GM19239 (cell line): ENCODE measurements at places on chromosomes 16 and 17.

DNA sequence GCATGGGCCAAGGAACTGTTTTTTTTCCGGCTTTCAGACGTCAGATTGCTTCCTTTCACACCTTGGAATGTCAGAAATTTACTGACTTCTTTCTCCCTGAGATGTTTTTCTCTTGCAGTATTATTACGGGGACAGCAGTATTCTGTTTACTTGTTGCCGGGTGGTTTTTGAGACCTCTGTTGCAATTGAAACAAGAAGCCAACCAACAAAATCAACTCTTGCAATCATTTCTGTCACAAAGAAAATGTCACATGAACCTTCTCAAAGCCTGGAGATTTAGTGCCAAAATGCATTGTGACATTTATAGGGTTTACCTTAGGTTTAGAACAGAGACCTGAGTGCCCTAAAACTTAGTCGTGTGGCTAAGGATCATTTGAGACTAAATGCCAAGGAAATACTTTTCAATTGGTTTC, 174.3 kb downstream of the MAP2K6 start:
- DNase-seq, result no peak

GRCh38 chr17:61255647-61256046, 144.0 kb upstream of the TBX2 start:
- no peak for DNase-seq

GRCh38 chr17:39787743-39788484, 50.2 kb downstream of the GRB7 start:
- DNase-seq, result no peak

DNA sequence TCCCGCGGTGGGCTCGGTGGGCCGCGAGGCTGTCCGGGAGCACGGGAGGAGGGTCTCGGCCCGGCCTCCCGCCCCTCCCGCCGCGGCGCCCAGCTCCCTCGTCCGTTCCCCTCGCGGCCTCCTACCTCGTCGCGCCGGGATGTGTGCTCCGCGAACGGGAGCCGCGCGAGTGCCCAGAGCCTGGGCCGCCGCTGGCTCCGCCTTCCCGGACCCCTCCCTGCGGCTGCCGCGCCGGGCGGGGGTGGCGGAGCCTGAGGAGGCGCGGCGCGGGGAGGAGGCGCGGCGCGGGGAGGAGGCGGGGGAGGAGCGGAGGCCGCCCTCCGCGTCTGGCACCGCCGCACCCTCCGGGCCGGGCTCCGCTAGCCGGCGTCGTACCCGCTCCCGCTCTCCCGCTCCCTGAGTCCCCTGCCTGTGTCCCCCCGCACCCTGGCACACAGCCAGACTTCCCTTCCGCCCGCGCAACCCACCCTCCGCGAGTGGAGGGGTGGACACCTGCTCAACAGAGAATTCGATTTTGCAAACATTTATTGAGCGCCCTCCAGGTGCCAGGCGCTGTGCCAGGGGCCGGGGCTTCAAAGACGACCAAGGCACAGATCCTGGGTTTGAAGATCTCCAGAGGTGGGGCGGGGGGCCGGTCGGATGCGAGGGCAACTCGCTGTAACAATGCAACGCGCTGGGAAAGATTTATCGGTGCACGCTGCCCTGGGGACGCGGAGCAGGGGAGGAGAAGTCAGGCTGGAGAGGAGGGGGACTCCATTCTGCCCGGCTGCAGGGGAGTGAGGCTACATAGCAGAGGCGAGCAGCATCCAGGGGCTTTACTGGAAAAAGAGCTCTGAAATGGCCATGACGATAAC, at the start of gene MPP3:
TSS of gene MPP3 (minus strand) at position 171 of the 854 bp plus-strand sequence. CDS start 1,240 bp downstream, outside the sequence.
- no peak for DNase-seq

DNA sequence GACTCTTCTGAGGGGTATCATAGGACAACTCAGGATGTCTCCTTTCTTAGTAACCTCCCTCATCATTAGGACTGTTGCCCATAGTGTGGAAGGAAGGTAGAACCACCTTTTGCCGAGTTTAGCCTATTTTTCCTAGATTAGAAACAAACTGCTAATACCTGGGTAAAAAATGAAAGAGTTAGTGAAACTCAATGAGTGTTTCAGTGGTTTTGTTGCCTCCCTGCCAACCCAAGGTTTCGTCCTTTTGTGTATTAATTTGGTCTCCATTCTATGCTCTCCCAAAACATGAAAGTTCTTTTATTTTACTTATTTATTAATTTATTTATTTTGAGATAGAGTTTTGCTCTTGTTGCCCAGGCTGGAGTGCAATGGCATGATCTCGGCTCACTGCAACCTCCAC, 174.9 kb upstream of the KCNJ16 start:
- no peak for DNase-seq

- DNase-seq, result no peak
These were observed 12.7 kb downstream of the KRT12 start for GRCh38 chr17:40854175-40854814.

DNA sequence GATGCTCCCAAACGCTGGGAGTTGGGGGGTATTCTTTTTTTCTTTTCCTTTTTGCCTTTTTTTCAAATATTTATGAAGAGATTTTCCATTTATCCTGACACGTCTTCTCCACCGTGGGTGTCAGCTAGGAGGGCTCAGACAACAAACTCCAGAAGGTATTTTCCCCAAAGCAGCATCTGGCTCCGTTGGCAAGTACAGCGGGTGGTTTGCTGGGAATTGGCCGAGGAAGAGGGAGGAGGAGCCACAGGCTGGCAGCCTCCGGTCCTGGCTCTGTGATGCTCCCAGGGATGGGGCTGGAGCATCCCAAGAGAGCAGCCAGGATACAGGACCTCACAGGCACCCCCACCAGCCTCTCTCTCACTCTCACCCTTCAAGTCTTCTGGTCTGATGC, 10.9 kb upstream of the CACNG4 start:
- DNase-seq, result no peak

DNA sequence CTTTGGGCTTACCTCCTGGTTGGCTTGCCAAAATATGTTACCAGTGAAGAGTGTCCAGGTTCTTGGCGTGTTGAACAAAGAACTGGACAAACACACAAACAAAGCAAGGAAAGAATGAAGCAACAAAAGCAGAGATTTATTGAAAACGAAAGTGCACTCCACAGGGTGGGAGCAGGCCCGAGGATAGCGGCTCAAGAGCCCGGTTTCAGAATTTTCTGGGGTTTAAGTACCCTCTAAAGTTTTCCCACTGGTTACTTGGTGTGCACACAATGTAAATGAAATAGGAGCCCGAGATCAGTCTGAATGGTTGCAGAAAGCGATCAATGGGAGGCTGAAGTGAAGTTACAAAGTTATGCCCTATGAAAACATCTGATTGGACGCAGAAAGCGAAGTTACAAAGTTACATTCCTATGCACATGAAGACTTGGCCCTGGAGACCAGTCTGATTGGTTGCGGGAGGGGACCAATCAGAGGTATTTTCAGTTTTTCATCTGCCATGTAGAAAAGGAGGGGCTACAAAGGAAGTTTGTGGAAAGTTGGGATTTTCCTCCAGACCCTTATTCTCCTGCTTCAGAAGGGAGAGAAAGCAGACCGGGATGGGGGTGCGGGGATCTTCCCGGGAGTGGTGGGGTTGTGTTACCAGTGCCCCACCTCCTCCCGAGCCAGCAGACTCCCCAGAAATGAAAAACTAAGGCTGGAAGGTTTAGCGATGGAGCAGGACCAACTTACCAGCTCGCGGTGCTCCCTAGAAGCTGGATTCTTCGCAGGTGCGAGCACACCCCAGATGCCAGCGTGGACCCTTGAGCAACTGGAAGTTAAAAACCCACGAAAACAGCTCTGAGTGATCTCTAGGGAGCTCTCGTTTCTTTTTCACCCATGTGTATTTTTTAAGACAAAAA, at the start of gene SLFN12:
TSS of gene SLFN12 (minus strand) at position 325 of the 899 bp plus-strand sequence. CDS start 9,472 bp downstream, outside the sequence.
- DNase-seq, result no peak

GRCh38 chr16:16045296-16045695, 95.9 kb downstream of the ABCC1 start:
- DNase-seq, result no peak

DNA sequence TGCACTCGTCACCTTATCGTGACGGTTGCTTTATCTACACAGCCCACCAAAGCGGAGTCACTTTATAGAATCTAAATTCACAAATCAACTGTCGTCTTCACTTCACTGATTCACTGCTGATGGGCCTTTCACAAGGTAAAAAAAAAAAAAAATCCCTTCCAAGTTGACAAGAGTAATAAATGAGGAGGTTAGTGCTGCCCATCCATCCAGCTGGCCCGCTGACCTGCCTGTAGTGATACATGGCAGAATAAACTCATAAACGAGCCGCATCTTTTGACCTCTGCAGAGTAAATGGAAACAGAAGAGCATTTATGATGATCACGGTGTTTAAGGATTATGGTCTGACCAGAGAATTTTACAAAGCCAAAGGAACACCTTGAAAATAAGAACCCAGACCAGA, 227.3 kb upstream of the IRX5 start:
- DNase-seq, result no peak

GRCh38 chr17:78719630-78720298, 62.3 kb downstream of the CYTH1 start:
- no peak for DNase-seq

DNA sequence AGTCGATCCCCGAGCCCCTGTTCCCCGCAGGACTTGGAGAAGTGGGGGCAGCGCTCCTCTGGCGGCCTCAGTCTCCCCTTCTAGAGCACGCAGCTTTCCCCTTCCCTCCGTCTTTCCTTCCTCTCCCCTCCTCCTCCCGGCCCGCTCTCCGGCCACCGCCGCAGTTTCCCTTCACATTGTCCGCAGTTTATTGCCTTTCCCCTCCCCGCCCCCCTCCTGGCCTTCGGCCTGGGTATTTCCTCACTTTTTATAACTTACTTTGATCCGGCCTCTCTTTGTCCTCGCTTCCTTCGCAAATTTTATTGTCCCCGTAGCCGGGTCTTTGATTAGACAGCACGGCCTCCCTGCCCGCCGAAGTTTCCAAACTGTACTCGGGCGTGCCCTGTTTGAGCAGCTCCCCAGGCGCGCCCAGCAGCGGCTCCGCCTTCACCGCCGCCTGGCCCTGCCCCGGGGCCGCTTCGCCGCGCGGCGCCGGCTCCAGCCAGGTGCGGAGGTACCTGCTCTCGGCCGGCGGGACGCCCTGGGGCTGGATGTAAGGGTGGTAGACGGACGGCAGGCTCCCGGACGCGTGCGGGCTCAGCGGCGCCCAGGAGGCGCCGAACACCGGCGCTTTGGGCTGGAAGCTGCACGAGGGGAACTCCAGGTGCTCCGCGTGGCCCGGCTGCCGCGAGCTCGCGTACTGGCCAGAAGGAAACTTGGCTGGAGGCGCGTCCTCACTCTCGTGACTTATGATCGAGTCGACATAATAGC, 488 bp downstream of the HOXB9 start:
- no peak for DNase-seq

- no peak for DNase-seq
These were observed 122.8 kb upstream of the HS3ST4 start for GRCh38 chr16:25568991-25569390.
